CD4-positive, alpha-beta memory T cell (primary cell): ENCODE measurements at places on chromosomes 16 and 17. TPM values are rescaled to one million over a fixed set of nuclear protein-coding genes. Genes with fewer than 3 reads are reported as not detected.

DNA sequence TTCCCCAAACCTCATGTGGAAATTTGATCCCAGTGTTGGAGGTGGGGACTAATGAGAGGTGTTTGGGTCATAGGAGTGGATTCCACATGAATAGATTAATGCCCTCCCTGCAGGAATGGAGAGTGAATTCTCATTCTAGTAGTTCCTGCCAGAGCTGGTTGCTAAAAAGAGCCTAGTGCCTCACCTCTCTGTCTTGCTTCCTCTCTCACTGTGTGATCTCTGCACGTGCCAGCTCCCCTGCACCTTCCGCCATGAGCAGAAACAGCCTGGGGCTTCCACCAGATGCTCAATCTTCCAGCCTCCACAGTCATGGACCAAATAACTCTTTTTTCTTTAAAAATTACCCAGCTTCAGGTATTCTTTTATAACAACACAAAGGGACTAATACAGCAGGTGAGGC, 72.9 kb upstream of the CLEC3A start:
- no peaks in the 10 kb centered on the region for H3K27me3 ChIP-seq
- no peaks in the 10 kb centered on the region for H3K36me3 ChIP-seq
- no peaks in the 10 kb centered on the region for H3K4me1 ChIP-seq

- no peaks in the 10 kb centered on the region for H3K4me1 ChIP-seq
- H3K27me3 ChIP-seq: no peaks in the 10 kb centered on the region
- DNase-seq: no peak
- no peak overlapping the region for H3K4me3 ChIP-seq
- H3K36me3 ChIP-seq: no peaks in the 10 kb centered on the region
Observed at GRCh38 chr17:70107904-70108565, 33.0 kb downstream of the KCNJ16 start.

The RASL10B gene
- 0.15 TPM for total RNA-seq

DNA sequence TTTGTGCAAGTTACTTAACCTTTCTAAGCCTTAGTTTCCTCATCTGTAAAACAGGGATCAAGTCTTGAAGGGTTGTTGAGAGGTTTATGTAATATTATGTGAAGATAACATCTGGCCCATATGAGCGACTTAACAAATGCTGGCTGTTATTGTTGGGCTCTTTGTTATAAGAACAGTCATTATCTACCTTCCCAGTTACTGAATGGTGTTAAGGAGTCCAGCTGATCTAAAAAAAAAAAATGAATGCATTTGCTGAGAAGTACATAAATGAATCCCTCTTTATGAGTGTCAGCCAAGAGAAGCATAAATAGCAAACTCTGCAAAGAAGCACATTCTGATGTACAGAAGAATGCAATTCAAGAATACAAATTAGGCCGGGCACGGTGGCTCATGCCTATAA, 24.3 kb upstream of the MED13 start:
- H3K4me3 ChIP-seq: no peak overlapping the region
- no peak overlapping the region for H3K27ac ChIP-seq
- DNase-seq: no peak
- H3K36me3 ChIP-seq: no peaks in the 10 kb centered on the region
- no peaks in the 10 kb centered on the region for H3K27me3 ChIP-seq

The KRT17 gene
- total RNA-seq: not detected

GRCh38 chr17:22463110-22463850, 771.0 kb downstream of the KCNJ18 start:
- no peaks in the 10 kb centered on the region for H3K36me3 ChIP-seq
- no peak overlapping the region for H3K27ac ChIP-seq
- DNase-seq: no peak
- no peaks in the 10 kb centered on the region for H3K27me3 ChIP-seq
- H3K4me3 ChIP-seq: no peak overlapping the region
